Activated CD4-positive, alpha-beta T cell treated with anti-CD3 and anti-CD28 coated beads for 36 hours (primary cell): ENCODE measurements at places on chromosomes 11 and 22. TPM values are rescaled to one million over a fixed set of nuclear protein-coding genes. Genes with fewer than 3 reads are reported as not detected.
A peak's percentile ranks its signal among the peaks of the same experiment; 100 is the strongest.

Gene LPXN
- 163 TPM for total RNA-seq

Gene PRR5
- 13.6 TPM for total RNA-seq

Gene CSF2RB
- 0.30 TPM for total RNA-seq

Gene ANO9
- 38.8 TPM for total RNA-seq

Gene KRTAP5-10
- not detected for total RNA-seq

Gene DRD4
- 0.30 TPM for total RNA-seq

Gene RIC3
- total RNA-seq, result 15.8 TPM

Gene MCHR1
- total RNA-seq, result not detected

- no peak overlapping the region for H3K27ac ChIP-seq
- DNase-seq, result no peak
- H3K27me3 ChIP-seq, result no peaks in the 10 kb centered on the region
- H3K36me3 ChIP-seq, result no peaks in the 10 kb centered on the region
- no peak overlapping the region for H3K4me3 ChIP-seq
Observed at GRCh38 chr11:118128721-118129470, 23.7 kb downstream of the SCN4B start.

GRCh38 chr11:71574418-71574817 lies 8.3 kb downstream of the KRTAP5-11 start:
- H3K4me3 ChIP-seq, result no peak overlapping the region
- H3K27me3 ChIP-seq, result peaks cover 10% of the 10 kb centered on the region
- no peak overlapping the region for H3K27ac ChIP-seq
- H3K36me3 ChIP-seq, result no peaks in the 10 kb centered on the region
- no peak for DNase-seq
- H3K4me1 ChIP-seq, result no peaks in the 10 kb centered on the region

DNA sequence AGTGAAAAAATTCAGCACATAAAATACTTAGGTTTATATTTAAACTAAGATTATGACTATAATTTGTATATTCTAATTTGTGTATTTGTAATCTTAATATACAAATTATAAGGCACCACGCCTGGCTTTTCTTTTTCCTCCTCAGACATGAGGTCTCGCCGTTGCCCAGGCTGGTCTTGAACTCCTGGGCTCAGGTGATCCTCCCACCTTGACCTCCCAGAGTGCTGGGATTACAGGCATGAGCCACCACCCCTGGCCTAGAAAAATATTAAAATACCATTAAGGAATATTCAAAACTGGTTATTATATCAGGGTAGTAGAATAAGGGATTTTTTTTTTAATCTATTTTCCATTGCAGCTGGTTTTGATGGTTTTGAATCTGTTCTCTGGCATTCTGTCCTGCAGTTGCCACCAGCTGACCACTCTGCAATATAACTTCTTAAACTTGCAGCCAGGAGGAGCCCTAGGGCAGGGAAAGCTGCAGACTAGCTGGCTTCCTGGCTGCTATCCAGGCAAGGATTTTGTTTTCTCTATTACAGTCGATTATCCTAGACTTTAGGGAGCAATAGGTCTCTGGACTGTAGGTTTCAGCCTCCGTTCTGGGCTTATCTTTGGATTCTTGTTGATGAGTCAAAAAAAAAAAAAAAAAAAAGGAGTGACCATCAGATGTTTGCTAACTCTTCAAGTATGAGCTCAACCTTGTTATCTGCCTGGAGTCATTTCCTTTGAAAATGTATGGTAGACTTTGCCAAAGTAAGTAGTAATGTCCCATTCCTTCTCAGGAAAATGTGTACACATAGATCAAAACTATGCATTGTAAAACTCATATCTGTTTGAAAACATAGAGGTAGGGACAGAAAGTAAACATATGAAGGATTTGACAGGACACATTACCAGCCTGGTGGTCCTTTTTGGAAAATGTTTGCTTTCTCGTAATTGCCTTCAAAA lies 13.2 kb downstream of the POLA2 start:
- peaks cover 62% of the 10 kb centered on the region for H3K36me3 ChIP-seq
- H3K4me3 ChIP-seq, result no peak overlapping the region
- no peak overlapping the region for H3K27ac ChIP-seq
- H3K27me3 ChIP-seq, result no peaks in the 10 kb centered on the region
- peak; percentile 56 for DNase-seq

DNA sequence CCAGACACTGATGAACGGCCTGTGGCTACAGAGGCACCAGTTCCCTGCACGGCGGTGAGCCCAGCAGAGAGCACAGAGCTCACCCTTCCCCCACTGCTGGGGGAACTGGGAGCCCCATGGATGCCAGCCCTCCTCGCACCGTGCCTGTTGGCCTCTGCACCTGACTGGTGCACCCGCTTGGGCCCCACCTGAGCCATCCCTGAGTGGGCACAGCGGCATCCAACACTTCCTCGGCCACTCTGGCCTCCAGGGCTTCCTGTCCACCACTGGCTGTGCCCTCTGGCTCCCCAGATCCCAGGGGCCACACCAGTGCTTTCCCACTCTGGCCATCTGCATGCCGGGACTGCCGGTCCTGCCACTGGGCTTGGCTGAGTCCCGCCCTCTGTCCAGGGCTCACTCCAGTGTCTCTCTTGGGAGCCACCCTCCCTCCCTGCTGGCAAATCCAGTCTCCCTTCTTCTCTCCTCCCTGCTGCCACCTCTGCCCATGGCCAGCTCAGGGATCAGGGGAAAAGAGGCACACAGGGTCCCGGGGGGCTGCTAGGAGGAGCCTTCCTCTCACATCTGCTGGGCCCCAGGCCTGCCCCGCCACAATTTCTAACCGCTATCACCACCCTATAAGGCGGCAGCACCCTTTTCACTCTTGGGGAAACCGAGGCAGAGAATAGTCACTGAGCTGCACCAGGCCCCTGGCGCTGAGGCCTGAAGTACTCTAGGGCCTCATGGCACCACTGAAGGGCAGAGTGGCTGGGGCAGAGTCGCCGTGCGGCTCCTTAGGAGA lies 33.0 kb downstream of the GNB1L start:
- H3K27ac ChIP-seq, result no peak overlapping the region
- peaks cover 1% of the 10 kb centered on the region for H3K36me3 ChIP-seq
- H3K27me3 ChIP-seq, result no peaks in the 10 kb centered on the region
- DNase-seq, result no peak

DNA sequence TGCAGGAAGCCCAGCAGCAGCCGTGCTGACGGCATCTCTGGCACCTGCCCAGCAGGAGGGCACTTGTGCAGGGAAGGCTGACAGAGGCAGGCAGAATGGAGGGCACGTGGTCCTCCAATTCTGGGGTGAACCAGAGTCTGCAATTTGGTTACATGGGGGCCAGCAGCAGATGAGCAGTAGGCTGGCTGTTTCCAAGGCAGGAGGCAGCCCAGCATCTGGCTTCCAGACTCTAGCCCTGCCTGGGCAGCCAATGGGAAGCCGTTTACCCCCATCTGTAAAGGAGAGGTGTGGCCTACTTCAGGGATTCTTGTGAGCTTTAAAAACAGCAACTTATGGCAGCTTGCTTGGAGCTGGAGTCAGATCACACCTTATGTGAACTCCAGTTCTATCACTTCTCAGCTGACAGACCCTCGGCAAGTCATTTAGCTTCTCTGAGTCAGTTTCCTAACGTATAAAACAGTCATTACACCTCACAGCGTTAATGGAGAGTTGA lies 27.9 kb upstream of the RASL10A start:
- no peaks in the 10 kb centered on the region for H3K4me1 ChIP-seq
- H3K4me3 ChIP-seq, result no peak overlapping the region
- no peaks in the 10 kb centered on the region for H3K27me3 ChIP-seq

DNA sequence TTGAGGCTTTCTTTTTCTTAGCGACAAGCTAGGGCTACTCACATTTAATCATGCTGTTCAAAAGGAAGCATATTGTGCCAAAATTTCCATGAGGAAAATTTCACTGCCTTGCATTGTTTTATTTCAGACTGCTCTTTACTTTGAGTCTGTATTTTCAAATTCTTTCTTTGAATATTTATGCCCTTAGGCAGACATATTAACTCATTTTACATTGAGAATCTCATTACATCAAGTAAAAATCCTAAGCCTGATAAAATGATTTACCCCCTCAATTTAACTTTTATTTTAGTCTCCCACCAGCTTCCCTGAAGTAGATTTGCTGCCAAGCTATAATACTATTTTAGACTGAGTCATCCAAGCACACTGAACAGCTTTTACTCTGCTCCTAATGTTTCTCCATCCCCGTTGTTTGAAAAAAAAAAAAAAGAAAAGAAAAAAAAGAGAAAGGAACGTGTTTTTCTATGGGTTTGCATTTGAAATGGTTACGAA lies 189.3 kb upstream of the MTMR2 start:
- peak overlapping the region; percentile 59 for H3K27ac ChIP-seq
- H3K27me3 ChIP-seq, result no peaks in the 10 kb centered on the region
- DNase-seq, result no peak
- H3K4me3 ChIP-seq, result peak overlapping the region; percentile 25
- H3K36me3 ChIP-seq, result peaks cover 34% of the 10 kb centered on the region

DNA sequence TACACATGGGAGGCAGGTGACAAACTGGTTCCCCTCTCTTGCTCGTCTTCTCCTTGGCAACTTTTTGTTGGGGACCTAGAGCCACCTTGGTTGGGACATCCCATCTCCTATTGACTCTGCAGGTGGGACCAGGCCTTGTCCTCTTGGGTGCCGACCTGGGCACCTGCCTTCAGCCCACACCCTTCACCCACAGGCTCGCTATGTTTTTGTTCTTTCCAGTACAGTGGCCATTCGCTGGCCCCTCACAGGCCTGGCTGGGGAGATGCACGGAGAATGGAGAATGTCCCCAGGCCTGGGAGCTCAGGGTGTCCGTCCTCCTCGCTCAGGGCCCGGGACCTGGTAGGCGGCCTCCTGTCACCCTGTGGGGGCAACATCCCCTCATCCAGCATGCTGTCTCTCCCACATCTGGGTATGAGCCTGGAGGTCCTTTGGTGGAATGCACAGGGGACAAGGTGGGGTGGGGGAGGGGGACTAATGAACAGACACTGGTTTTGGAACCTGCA lies 14.9 kb upstream of the OMP start:
- DNase-seq, result no peak
- peaks cover 13% of the 10 kb centered on the region for H3K4me1 ChIP-seq
- no peaks in the 10 kb centered on the region for H3K27me3 ChIP-seq
- no peak overlapping the region for H3K4me3 ChIP-seq
- H3K27ac ChIP-seq, result no peak overlapping the region

- DNase-seq, result no peak
- peaks cover 43% of the 10 kb centered on the region for H3K36me3 ChIP-seq
- no peak overlapping the region for H3K4me3 ChIP-seq
- H3K27me3 ChIP-seq, result no peaks in the 10 kb centered on the region
Observed at GRCh38 chr11:71504531-71504930, 22.5 kb upstream of the KRTAP5-7 start.

DNA sequence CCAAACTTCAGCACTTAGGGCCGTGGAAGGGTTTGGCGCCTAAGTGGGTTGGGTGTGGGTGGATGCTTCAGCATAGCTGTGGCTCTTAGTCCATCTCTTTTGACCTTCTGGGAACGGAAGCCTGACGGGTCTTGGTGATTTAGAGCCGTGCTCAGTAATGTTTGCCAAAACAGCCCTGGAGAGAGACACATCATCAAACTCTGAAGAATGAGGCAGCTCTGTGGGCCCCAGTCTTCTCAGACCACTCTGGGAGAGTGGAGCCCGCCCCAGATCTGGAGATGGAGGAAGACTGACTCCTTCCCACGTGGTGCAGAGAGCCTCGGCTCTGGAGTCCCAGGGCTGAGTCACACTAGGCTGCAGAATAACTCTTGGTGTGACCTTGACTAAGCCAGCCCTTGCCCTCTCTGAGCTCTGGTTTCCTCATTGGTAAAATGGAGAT lies 168.9 kb downstream of the C11orf91 start:
- no peak overlapping the region for H3K4me3 ChIP-seq
- peaks cover 6% of the 10 kb centered on the region for H3K27me3 ChIP-seq
- no peaks in the 10 kb centered on the region for H3K4me1 ChIP-seq
- no peaks in the 10 kb centered on the region for H3K36me3 ChIP-seq
- DNase-seq, result no peak
- no peak overlapping the region for H3K27ac ChIP-seq

DNA sequence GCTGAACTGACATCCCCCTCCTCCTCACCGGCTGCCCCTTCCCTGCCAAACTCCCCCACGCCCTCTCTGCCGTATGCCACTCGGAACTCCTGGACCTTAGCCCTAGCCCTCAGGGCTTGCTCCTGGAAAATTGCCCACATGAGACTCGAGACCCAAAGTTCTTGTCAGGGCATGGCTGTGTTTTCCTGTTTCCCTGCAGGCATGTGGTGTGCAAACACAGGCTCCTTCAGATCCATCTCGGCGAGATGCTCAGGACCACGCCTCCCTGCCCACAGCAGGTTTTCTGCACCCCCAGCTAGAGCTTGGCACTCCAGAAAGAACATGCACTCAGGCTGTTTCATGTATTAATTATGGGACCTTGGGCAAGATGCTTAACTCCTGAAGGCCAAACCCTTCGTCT lies 1480.4 kb downstream of the BRD1 start:
- DNase-seq, result no peak
- H3K27me3 ChIP-seq, result no peaks in the 10 kb centered on the region
- H3K4me1 ChIP-seq, result no peaks in the 10 kb centered on the region
- no peaks in the 10 kb centered on the region for H3K36me3 ChIP-seq
- no peak overlapping the region for H3K4me3 ChIP-seq

DNA sequence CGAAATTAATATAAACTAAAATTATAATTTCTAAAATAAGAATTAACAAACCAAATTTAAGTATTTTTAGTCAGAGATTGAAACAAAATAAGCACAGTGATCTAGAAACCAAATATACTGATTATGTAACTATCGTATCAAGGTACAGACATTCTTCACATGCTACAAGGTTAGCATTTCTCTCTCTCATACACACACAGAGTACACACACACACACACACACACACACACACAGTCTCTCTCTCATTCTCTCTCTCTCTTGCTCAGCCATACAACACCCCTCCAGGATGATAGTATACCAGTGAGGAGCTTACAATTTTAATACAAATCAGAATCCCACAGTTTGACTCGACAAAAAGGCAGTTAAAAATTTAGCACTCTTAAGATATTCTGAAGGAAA lies 66.0 kb downstream of the RDX start:
- DNase-seq, result no peak
- peaks cover 42% of the 10 kb centered on the region for H3K36me3 ChIP-seq
- H3K27ac ChIP-seq, result no peak overlapping the region
- H3K4me3 ChIP-seq, result no peak overlapping the region

DNA sequence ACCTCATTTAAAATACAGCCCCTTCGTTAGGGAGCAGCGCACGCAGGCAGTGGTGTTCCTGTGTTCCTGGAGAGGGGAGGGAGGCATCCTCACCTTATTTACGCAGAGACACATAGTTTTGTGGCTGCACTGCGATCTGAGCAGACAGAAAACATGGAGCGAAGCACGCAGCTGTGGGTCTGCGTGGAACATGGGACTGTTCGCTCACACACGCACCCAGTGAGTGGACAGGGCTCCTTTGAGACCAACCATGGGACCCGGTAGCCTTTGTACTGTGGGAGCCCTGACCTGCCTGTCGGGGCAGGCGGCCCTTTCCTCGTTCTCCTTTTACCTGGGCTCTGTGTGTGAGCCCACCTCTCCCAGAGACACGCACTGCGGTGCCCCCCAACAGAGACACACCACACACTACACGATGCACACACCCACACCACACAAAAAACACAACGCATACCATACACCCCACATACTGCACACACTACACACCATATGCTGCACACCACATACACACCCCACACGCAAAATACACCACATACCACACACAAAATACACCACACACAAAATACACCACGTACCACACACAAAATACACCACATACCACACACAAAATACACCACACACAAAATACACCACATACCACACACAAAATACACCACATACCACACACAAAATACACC lies 1245.7 kb downstream of the BRD1 start:
- no peaks in the 10 kb centered on the region for H3K4me1 ChIP-seq
- no peak overlapping the region for H3K27ac ChIP-seq
- H3K4me3 ChIP-seq, result no peak overlapping the region
- no peak for DNase-seq
- peaks cover 12% of the 10 kb centered on the region for H3K27me3 ChIP-seq
- H3K36me3 ChIP-seq, result no peaks in the 10 kb centered on the region
